ENCODE measurements at places on chromosomes 12 and 14.

GRCh38 chr12:67043771-67044170 is 225.4 kb upstream of the CAND1 start:
- DNase-seq, result no peak

- no peak for DNase-seq
Observed at GRCh38 chr12:51262758-51263177, 7.4 kb downstream of the SMAGP start.

GRCh38 chr12:118357257-118358007 is 15.3 kb downstream of the TAOK3 start:
- no peak for DNase-seq

DNA sequence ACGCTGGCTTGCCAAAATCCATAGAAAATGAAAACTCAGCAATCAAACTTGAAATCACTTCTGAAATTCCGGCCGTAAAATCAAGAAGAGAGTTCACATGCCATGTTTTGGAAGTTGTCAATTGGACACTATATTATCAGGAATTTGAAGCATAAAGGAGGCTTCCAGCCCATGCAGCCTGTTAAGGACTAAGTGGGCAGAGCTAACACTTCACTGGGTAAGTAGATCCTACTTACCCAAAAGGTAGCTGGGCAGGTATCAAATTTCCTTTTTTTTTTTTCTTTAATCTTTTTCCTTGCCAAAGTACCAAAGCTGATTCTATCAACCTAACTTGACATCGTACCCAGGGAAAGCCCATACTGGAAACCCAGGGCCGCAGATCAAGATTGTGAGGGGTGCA is 71.5 kb upstream of the ARHGAP5 start:
- DNase-seq, result no peak

DNA sequence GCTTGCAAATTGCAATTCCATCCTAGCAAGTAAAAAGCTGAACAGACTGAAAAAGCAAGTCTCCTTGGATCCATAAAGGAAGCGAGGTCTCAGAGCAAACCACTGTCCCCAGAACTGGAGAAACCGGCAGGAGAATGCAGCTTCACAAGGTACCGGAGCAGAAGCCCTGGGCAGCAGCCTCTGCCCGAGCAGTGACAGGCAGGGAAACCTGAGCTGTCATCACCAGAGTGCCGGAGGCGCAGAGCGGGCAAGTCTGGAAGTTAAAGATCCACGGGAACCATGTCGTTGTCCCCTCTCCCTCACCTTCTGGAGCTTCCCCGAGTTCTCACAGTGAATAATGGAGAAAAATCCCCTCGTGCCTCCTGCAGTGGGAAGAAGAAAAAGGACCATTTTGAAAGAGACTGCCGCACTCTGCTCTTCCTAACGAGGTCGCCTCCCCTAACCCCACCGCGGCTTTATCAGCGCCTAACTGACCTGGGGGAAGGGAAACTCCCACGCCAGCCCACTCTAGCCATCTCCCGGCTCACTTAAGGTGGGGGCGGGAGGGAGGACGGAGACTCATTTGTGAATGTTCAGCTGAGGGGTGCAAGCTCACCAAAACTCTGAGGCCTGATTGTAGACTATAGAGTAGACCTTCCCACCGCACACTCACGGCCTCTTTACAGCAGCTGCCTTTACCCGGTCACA is 27.8 kb downstream of the FBXL14 start:
- DNase-seq, result no peak

GRCh38 chr12:4829161-4829792 is 80.4 kb upstream of the KCNA1 start:
- DNase-seq, result no peak

DNA sequence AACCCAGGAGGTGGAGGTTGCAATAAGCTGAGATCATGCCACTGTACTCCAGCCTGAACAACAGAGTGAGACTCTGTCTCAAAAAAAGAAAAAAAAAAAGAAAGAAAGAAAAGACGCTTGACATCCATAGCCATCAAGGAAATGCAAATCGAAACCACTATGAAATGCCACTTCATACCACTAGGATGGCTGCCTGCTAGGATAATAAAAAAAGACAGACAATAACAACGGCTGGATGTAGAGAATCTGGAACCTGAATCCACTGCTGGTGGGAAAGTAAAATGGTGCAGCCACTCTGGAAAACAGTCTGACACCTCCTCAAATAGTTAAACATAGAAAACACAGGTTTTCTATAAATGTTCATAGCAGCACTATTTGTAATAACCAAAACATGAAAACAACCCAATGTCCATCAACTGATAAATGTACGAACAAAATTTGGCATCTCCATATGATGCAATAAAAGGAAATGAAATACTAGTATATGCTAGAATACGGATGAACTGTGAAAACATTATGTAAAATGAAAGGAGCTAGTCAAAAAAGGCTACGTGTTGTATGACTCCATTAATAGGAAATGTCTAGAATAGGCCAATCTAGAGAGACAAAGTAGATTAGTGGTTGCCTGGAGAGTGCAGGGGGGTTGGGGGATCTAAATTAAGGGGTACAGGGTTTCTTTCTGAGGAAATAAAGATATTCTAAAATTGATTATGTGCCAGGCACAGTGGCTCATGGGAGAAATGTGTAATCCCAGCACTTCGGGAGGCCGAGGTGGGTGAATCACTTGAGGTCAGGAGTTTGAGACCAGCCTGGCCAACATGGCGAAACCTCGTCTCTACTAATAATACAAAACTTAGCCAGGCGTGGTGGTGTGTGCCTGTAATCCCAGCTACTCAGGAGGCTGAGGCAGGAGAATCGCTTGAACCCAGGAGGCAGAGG is 9.7 kb downstream of the WSB2 start:
- DNase-seq, result no peak

- no peak for DNase-seq
Observed at GRCh38 chr14:74429991-74430390, 4.0 kb upstream of the SYNDIG1L start.

- no peak for DNase-seq
Observed at GRCh38 chr14:64213086-64213485, 81.1 kb downstream of the ESR2 start.
